ENCODE measurements at places on chromosomes 7 and 10. TPM values are rescaled to one million over a fixed set of nuclear protein-coding genes. Genes with fewer than 3 reads are reported as not detected.

The GDI2 gene
- 347 TPM for total RNA-seq

The FLNC gene
- 0.11 TPM for total RNA-seq

The DDC gene
- total RNA-seq, result not detected

The LFNG gene
- 30.1 TPM for total RNA-seq

The GOLGA7B gene
- total RNA-seq, result 0.46 TPM

The A1CF gene
- total RNA-seq, result not detected

The PLCE1 gene
- total RNA-seq, result under 0.01 TPM

The NUTM2B gene
- total RNA-seq, result 0.99 TPM

The FBXO24 gene
- total RNA-seq, result 0.70 TPM

The FAM25A gene
- 3.3 TPM for total RNA-seq

The MEIG1 gene
- not detected for total RNA-seq

The MOSPD3 gene
- 13.0 TPM for total RNA-seq

The LIPJ gene
- total RNA-seq, result not detected

The FRMPD2 gene
- total RNA-seq, result under 0.01 TPM

The FZD1 gene
- total RNA-seq, result 4.1 TPM

Measured in hair follicular keratinocyte (primary cell).